ENCODE measurements at places on chromosomes 7 and 10. TPM values are rescaled to one million over a fixed set of nuclear protein-coding genes. Genes with fewer than 3 reads are reported as not detected.

AMZ1 gene
- polyA plus RNA-seq, result 3.2 TPM

RPP38 gene
- 73.4 TPM for polyA plus RNA-seq

ECHS1 gene
- 118 TPM for polyA plus RNA-seq

AMPH gene
- polyA plus RNA-seq, result 5.8 TPM

CFAP70 gene
- polyA plus RNA-seq, result 57.2 TPM

ANLN gene
- polyA plus RNA-seq, result 17.6 TPM

WNT8B gene
- 0.20 TPM for polyA plus RNA-seq

PPP1R17 gene
- polyA plus RNA-seq, result 4.1 TPM

SHTN1 gene
- 21.9 TPM for polyA plus RNA-seq

STYXL1 gene
- 122 TPM for polyA plus RNA-seq

RPA3 gene
- polyA plus RNA-seq, result 48.7 TPM

ZNF853 gene
- polyA plus RNA-seq, result 9.4 TPM

UTF1 gene
- 5.3 TPM for polyA plus RNA-seq

RTKN2 gene
- polyA plus RNA-seq, result 9.1 TPM

GARIN1A gene
- 46.0 TPM for polyA plus RNA-seq

C10orf53 gene
- 139 TPM for polyA plus RNA-seq

WNT16 gene
- 0.51 TPM for polyA plus RNA-seq

ZC3HAV1L gene
- polyA plus RNA-seq, result 2.5 TPM

TRPV5 gene
- 0.57 TPM for polyA plus RNA-seq

PLCE1 gene
- 4.2 TPM for polyA plus RNA-seq

FAM25A gene
- not detected for polyA plus RNA-seq

C7orf33 gene
- polyA plus RNA-seq, result not detected

SYNPO2L gene
- 2.3 TPM for polyA plus RNA-seq

EGR2 gene
- 8.8 TPM for polyA plus RNA-seq

C10orf62 gene
- polyA plus RNA-seq, result 304 TPM

EIF5AL1 gene
- polyA plus RNA-seq, result 24.4 TPM

GPER1 gene
- 3.5 TPM for polyA plus RNA-seq

NEUROG3 gene
- not detected for polyA plus RNA-seq

LANCL2 gene
- 59.7 TPM for polyA plus RNA-seq

FIGNL1 gene
- polyA plus RNA-seq, result 10.4 TPM

ERVW-1 gene
- polyA plus RNA-seq, result 17.5 TPM

GNAT3 gene
- polyA plus RNA-seq, result 0.38 TPM

EFCAB10 gene
- 50.9 TPM for polyA plus RNA-seq

CDHR3 gene
- 8.5 TPM for polyA plus RNA-seq

TDRD1 gene
- 32.7 TPM for polyA plus RNA-seq

FOXI2 gene
- polyA plus RNA-seq, result 0.30 TPM

AGAP3 gene
- 44.1 TPM for polyA plus RNA-seq

CCDC136 gene
- 564 TPM for polyA plus RNA-seq

CALN1 gene
- 6.2 TPM for polyA plus RNA-seq

UCMA gene
- polyA plus RNA-seq, result not detected

CLCN1 gene
- 2.7 TPM for polyA plus RNA-seq

Data from testis (tissue), 5 donors.